Stimulated activated CD8-positive, alpha-beta memory T cell treated with anti-CD3 and anti-CD28 coated beads, Interleukin-4, amount 100 ng/mL, for 48 hours (primary cell): ENCODE measurements at places on chromosomes 12 and 14.

GRCh38 chr14:61988240-61988639 lies 226.0 kb downstream of the SNAPC1 start:
- DNase-seq: no peak

DNA sequence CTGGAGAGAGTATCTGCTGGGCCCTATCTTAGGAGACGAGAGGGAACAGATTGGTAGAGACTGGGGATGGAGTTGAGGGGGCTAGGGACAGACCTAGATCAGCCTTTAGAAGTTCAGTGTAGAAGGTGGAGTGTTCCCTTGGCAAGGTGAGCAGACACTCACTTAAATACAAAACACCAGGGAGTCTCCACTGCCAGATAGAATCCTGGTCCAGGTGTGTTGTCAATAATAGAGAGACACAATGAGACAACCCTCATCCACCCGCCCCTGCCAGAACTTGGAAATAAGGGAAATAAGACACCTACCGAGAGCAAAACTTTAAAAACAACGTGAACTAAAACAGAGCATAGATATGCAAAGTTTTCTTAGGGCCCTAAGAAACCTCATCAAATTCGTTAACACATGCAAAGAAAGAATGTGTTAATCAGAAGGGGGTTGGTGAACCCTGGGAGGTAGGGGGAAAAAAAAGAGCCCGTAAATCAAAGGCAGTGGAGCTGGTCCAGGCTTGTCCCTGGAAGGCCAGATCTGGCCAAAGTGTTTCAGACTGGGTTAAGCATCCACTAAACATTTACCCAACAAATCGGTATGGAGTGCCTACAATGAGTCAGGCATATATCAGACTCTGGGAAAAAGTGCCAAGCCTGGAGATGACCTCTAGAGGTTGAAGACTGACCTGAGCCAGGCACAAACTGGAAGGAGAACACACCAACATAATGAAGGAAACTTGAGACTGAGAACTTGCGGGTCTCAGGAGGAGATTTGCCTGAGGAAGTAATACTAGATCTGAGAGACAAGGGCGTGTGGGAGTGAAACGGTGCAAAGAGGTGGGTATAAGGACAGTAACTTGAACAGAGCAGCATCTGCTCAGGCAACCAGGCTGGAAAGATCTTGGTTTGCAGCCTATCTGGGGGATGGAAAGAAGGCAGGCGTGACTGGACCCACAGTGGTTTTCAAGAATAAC lies 37.0 kb upstream of the OTX2 start:
- no peak for DNase-seq

DNA sequence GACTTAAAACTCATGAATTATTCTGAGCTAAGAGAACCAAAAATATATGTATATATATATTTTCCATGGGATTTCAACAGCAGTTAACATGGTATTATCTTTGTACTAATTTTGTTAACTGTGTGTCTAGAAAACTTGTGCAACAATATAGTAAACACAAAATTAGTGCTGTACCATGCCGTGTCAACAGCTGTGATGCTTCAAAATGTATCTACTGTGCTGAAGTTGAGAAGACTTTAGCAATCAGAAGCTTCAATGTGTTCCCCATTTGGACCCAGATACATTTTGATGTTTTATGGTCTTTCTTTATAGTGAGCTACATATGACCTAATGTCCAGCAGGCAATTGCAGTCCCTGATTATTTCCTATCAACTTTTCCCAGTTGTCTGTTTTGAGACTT lies 405.7 kb downstream of the DIO2 start:
- no peak for DNase-seq

GRCh38 chr12:55703901-55704761 lies 3.6 kb downstream of the ITGA7 start:
- no peak for DNase-seq

- no peak for DNase-seq
These were observed 13.3 kb upstream of the PZP start for GRCh38 chr12:9221483-9221882.

GRCh38 chr12:105227879-105228278 lies 8.1 kb downstream of the APPL2 start:
- no peak for DNase-seq

DNA sequence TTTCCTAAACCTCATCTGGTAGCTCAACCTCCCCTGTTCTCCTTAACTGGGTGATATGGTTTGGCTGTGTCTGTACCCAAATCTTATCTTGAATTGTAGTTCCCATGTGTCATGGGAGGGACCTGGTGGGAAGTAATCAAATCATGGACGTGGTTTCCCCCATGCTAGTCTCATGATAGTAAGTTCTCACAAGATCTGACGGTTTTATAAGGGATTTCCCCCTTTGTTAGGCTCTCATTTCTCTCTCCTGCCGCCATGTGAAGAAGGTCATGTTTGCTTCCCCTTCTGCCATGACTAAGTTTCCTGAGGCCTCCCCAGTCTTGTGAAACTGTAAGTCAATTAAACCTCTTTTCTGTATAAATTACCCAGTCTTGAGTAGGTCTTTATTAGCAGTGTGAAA lies 19.5 kb downstream of the COX16 start:
- no peak for DNase-seq

DNA sequence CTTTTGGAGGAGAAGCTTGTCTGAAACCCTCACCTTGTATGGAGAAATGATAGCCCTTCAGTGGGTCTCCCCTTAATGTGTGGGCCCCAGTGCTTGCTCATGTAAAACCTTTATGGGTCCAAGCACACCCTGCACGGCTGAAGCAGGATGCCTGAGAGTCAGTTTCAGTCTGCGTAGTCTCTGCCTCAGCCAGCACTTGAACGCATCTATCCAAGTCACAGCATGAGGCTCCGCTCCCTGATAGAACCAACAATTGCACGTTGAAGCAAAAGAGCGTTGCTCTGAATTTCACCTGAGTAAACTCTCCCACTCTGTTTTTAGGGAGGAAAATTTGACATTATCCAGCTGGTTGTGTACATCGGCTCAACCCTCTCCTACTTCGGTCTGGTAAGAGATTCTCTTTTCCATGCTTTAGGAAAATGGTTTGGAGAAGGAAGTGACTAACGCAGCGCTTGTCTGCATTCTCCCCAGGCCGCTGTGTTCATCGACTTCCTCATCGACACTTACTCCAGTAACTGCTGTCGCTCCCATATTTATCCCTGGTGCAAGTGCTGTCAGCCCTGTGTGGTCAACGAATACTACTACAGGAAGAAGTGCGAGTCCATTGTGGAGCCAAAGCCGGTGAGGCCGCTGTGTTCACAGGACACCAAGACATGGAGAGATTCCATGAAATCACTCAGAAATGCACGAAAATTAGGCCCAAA lies 33.0 kb upstream of the P2RX4 start:
- no peak for DNase-seq

DNA sequence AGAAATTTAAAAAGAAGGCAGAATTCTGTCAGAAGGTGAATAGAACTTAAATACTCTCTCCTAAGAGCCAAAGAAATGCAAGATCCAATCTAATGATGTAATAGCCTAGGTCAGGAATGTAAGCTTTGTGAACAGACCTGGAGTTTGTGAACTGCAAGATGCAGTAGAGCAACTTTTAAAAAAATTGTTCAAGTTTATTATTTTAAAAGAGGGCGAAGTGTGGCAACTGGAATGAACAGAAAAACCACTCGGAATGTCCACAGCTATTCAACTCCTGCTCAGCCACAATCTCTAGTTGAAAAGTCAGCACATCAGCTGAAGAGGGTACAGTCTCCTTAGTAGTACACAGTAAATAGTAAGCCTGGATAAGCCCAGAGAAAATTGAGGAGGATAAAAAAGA lies 228.8 kb downstream of the PPFIA2 start:
- DNase-seq: no peak

DNA sequence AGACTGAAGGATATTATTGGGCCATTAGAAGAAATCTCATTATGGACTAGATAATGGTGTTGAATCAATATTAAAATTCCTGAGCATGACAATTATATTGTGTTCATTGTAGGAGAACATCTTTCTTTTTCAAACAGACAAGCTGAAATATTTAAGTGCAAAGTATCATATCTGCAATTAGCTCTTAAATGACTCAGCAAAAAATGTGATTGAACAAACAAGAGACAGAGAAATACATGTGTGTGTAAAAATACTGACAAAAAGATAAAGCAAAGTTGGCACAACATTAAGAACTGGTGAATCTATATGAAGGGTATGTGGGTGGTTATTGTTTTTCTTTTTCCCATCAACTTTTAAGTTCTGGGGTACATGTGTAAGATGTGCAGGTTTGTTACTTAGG lies 9.5 kb downstream of the CEP290 start:
- no peak for DNase-seq

DNA sequence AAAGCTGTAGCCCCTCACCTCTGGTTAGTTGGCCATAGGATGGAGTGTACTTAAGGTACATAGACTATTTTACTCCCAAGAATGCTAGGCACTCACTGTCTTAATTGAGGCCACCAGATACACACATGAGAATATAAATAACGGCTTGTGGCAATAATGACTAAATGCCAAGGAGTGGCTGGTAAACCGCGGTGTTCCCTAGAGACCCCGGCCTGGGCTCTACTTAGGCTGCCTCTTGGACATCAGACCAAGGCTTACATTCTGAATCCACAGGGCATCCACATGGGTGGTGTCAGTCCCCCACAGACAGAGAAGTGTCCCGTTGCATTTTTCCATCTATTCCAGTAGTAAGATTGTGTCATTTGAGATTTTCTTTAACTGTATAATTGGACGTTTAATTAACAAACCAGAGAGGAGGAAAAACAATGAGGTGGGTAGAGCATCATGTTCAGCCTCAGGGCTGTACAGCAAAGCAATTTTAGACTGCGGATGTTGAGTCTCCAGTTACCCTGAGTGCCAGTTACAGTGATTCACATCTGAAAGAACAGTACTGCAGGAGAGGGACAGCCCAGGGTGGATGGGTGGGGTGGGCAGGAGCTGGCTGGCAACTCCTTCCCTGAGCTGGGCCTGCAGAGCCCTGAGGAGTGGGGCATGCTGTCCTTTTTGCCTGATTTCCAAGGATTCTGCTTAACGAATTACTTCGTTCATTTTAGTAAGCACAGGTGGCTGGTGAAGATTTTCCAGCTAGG lies 20.5 kb downstream of the CKB start:
- DNase-seq: no peak

GRCh38 chr14:105383083-105383730 lies 15.1 kb upstream of the TEX22 start:
- DNase-seq: no peak

- no peak for DNase-seq
These were observed 1.1 kb upstream of the NUDT4 start for GRCh38 chr12:93376436-93377251.

- no peak for DNase-seq
These were observed 253.7 kb downstream of the SLC6A15 start for GRCh38 chr12:84658877-84659276.

- no peak for DNase-seq
These were observed 13.5 kb downstream of the HIP1R start for GRCh38 chr12:122848471-122849351.

- DNase-seq: no peak
These were observed 8.4 kb downstream of the TMEM19 start for GRCh38 chr12:71694099-71694820.

- DNase-seq: no peak
These were observed 52.8 kb downstream of the ATP2B1 start for GRCh38 chr12:89655841-89656240.

GRCh38 chr14:44352201-44352600 lies 154.9 kb downstream of the FSCB start:
- no peak for DNase-seq

DNA sequence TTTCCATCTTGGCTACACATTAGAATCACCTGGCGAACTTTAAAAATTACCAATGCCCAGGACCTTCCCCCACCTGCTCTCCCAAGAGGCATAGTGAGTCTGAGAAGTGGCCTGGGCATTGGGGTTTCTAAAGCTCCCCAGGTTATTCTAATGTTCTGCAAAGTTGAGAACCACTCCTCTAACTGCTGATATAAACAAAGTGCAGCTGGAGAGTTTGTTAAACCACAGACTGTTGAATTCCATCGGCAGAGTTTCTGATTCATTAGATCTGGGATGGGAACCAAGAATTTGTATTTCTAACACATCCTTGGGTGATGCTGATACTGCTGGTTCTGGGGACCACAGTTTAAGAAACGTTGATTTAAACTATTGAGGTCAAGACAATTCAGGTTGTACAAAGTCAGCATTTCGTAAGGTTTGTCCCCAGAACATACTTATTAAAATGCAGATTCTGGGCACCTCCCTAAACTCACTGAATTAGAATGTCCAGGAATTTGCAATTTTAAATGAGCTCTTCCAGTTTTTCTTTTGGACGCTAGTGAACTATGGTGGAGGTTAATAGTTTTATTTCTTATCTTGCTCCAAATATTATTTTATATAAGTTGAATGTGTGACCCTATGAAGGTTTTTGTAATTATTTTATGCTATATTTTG lies 309.1 kb downstream of the NRXN3 start:
- no peak for DNase-seq
